Fibroblast of lung (primary cell): ENCODE measurements at places on chromosomes 11 and 22.

DNA sequence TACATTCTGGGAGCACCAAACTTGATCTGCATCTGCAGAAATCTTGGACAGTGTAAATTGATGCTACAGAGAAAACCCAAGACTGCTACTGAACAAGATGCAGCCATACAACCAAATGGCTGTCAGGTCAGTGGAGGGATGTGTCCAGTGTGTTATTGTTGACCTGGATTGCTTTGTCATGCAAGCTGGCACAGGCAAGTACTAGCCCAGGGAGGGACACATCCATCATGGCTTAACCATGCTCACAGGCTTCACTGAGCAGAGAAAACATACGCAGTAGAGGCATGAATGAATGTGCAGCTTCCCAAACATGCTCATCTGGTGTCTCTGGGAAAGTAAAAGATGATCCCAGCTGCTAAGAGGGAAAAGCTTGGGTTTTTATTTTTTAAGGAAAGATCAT, 93.6 kb downstream of the MTNR1B start:
- DNase-seq = peak; percentile 19

DNA sequence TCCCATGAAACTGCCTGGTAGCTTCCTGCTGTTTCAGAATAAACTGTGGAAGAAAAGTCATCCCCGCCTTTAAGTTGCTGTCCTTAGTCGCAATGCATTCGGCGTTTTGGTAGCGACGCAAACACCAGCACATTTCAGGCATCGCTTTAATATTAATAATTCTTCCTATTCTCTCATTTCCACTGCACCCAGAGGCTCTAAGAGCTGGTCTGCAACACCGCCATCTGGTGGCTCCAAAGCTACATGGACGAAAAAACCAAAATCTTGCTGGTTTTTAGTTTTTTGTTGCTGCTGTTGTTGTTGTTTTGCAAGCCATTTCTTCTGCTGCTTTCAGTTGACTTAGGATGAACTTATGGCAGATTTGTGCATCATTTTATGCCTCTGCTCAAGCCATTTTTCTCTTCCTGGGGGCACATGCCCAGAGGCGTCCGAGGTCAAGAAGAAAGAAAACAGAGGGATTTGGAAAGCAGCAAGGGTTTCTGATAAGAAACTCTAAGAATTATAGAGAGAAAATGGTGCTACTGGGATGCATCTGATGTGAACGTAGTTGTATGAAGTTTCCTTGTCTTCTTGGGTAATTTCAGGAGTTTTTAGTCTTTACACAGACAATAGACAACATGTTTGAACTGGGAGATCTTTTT, 345.4 kb upstream of the KIRREL3 start:
- peak; percentile 10 for DNase-seq

DNA sequence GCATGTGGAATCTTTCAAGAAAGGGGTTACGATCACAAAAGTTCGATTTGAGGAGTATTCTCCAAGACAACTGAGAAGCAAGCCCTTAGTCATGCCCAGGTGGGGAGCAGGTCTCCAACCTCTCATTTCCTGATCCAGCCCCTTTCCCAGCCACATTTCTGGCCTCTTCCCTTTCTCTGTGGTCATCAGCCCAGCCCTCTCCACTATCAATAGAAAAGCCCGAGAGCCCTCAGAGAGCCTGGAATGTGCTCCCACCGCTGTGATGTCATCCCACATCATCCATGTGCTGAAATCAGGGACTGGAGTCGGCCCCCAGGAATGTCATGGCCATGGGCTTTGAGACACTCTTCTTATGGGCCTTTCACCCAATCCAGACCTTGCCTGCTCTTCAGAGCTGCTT, 62.6 kb downstream of the KCNJ1 start:
- no peak for DNase-seq

GRCh38 chr22:42269432-42270175, 849 bp downstream of the TCF20 start:
- DNase-seq = no peak

GRCh38 chr11:118625976-118626375, 18.6 kb downstream of the PHLDB1 start:
- DNase-seq = no peak

- peak; percentile 4 for DNase-seq
Observed at GRCh38 chr22:25334162-25334490, 114.7 kb downstream of the CRYBB2 start.

- peak; percentile 20 for DNase-seq
Observed at GRCh38 chr11:106585061-106585460, 433.2 kb downstream of the GUCY1A2 start.

- no peak for DNase-seq
Observed at GRCh38 chr11:35624781-35625180, 6.5 kb downstream of the FJX1 start.

DNA sequence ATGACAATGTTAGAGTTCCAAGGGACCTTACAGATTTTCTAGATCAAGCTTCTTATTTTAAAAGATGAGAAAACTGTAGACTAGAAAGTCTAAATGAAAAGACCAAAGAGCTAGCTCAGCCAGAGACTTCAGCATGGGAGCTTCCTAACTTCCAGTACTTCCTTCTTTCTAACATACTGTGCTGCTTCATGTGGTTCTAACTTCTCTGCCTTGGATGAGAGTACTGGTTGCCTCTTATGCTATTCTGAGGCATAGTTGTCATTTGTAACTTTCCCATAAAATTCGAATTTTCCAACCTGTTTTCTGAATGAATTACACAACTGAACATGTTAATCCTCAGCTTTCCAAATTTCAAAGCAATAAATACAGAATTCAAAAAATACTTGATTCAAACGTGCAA, 1.8 kb downstream of the MTMR2 start:
- no peak for DNase-seq

GRCh38 chr11:86183694-86184093, 60.9 kb upstream of the EED start:
- peak; percentile 72 for DNase-seq

- DNase-seq = peak; percentile 87
Observed at GRCh38 chr11:8732748-8733241, 50.2 kb downstream of the RPL27A start.

- peak; percentile 68 for DNase-seq
Observed at GRCh38 chr11:33089776-33090175, 50.4 kb downstream of the TCP11L1 start.

DNA sequence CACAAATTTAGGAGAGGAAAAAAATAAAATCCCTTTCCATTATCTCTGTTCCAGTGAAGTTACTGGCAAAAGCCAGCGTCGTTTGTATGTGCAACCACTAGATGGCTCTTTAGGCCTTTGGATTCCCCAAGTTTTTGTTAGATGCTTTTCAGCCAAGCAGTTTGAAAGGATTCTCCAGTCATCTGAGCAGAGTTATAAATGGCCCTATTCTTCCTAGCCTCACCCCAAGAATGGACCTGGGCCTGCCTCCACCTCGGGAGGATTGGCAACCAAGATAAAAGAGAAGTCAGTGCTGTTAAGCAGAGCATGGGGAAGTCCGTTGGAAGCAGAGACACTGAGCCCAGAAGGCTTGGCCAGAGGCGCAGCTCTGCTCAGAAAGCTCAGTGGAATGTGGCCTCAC, 15.4 kb downstream of the FAM181B start:
- peak; percentile 39 for DNase-seq

DNA sequence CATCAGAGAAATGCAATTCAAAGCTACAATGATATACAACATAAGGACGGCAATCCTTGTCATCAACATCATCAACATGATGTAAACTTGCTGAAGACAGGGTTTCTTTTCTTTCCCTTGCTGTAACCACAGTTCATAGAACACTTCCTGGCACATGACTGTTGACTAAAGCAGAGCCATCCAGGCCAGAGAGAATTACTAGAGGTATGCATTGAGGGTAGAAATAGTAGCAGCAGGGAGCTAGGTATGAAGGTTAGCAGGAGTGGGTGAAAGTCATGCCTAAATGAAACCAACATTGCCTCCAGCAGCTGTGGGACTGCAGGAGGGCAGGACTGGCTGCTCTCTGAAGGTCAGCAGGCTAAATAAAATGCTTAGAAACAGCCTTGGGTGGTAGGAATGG, 103.7 kb downstream of the LRRC32 start:
- no peak for DNase-seq

GRCh38 chr22:23282089-23282501, 101.8 kb downstream of the BCR start:
- peak; percentile 66 for DNase-seq

- no peak for DNase-seq
Observed at GRCh38 chr11:123460012-123460700, 30.1 kb downstream of the GRAMD1B start.

DNA sequence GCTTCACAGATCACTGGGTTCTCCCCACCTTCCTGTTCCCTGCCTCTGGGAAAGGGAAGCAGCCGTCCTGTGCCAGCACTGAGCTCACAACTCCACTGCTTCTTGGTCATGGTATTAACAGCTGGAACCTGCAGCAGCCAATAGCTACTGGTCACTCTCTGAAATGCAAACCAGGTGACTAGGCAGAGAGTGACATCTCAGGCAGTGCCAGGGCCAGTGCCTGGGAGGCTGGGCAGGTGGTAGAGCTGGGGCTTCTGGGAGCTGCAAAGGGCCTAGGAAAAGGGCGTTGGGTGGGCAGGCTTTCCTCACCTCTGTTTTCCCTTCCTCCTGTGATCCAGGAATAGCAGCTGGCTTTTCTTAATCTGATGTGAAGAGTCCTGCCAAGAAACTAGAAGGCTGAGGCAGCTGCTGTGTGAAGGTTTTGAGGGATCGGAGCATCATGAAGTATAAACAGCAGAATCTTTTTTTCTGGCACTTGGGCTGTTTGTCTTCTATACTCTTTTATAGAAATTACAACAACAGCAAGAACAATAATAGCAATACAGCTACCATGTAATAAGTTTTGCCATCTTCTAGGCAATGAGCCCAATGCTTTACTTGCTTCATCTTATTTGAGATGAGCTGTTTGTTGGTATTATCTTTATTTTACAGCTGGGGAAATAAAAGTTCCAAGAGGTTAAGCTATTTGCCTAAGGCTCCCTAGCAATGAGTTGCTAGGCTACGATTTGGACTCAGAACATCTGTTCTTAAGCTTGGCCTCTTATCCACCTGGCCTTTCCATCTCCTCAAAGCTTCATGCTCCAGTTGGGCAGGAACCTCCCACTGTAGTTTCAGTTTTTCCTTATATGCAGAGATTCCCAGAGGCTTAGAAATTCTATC, 22.0 kb upstream of the CD44 start:
- peak; percentile 77 for DNase-seq

DNA sequence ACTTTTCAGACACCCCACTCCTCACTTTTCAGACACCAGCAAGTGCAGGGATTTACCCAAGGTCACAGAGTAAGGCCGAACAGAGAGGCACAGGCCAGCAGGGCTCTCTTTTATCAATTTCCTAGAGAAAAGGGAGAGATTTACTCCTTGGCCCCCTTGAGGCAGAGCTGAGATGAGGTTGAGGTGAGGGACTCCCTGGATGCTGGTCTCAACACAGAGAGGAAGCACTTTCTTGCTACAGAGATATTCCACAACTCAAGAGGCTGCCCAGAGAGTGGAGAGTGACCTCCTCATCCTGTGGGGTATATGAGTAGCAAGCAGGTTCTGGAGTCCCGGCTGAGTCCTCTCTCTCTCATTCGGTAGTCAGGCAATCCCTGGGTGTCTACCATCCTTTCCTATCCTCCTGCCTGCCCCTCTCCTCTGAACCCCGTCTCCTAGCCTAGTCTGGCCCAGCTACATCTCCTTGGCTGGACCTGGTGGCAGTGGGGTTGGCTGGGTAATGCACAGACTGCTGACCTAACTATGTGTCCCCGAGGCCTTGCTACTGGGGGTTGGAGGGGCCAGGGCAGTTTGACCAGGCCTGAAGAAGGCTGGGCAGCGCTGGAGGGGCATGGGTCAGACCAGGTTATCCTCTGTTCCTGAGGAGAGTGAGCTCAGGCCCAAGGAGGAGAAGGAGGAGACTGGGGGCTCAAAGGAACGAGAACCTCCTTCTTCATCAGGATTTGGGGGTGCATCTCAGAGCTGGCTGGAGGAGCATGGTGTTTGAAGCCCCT, 1.8 kb upstream of the ARHGEF17 start:
- DNase-seq = no peak

- no peak for DNase-seq
Observed at GRCh38 chr11:62130283-62131169, 6.7 kb downstream of the INCENP start.

DNA sequence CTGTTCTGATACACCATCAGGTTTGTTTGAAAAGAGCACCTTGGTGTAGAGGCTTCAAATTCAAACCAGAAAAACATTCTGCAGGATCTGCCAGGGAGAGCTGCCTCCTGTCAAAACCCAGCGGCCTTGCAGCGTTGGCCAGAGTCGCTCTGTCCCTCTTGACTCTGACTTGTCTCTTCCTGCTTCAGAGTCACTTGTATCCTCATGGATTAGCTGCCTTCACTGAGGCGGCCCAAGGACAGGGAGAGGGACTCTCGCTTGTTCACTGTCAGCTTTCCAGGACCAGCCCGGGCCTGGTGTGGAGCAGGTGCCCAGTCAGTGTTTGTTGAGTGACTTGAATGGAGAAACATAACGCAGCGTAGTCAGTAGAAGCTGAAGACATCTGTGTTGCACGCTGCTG, 18.0 kb downstream of the TBC1D22A start:
- DNase-seq = no peak

DNA sequence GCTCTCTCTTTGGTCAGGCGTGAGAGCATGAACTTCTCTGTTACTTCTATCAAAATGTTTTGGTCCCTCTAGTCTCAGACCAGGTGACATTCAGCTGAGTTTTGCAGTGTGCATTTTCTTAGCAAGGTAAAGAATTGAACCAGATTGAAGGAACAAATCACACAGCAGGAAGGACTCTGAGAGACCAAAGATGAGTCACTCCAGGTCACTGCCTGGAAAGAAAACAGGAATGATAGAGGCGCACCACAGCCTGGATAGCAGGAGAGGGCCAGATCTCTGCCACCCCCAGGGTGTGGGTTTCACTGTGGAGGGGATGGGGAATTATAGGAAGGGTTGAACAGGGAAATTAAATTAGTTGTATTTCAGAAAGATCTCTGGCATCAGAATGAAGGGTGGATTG, 788.3 kb downstream of the NTM start:
- no peak for DNase-seq

- no peak for DNase-seq
Observed at GRCh38 chr11:120383518-120384155, 47.4 kb downstream of the ARHGEF12 start.

- DNase-seq = peak; percentile 5
Observed at GRCh38 chr11:94305146-94305545, 766 bp downstream of the IZUMO1R start.

- DNase-seq = peak; percentile 85
Observed at GRCh38 chr22:46813816-46814597, 51.6 kb downstream of the TBC1D22A start.
